AG10803 (cell line): ENCODE measurements at places on chromosomes 2 and 18.

GRCh38 chr18:79989195-79989497, 783 bp upstream of the TXNL4A start:
- no peak for DNase-seq

GRCh38 chr2:109615637-109616144, 1.5 kb downstream of the SOWAHC start:
- DNase-seq, result no peak

GRCh38 chr2:143300536-143300935, 171.3 kb downstream of the ARHGAP15 start:
- DNase-seq, result peak; percentile 2

DNA sequence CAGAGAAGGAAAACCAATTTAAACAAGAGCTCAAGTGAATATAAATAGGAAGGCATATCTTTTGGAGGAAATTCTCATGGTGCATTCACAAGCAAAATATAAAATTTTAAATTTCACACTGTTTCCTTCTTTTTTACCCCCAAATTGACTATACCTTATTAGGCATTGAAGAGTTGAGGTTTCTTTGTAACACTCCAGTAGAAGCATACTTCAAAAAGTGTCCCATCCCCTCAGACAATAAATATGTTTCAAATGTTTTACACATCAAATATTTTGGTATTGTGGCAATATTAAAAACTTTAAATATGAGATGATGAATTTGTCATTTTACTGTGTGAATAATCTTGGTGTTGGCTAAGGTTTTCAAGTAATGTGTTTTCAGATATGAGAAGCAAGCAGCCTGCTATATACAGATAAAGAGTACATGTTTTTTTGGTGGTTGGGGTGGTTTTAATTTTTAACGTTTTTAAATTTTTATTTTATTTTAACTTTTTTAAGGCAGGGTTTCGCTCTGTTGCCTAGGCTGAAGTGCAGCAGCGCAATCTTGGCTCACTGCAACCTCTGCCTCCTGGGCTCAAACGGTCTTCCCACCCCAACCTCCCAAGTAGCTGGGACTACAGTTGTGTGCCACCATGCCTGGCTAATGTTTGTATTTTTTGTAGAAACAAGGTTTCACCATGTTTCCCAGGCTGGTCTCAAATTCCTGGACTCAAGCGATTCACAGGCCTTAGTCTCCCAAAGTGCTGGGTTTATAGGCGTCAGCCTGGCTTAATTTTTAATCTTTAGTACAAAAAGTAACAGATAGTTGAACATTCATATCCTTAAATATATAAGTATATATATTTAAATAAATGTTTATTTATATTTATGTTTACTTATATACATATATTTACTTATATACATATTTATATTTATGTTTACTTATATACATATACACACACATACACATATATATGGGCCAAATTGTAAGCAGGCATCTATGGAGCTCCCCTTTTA, 36.5 kb upstream of the DLX1 start:
- no peak for DNase-seq

GRCh38 chr2:238787501-238787900, 60.4 kb upstream of the TWIST2 start:
- DNase-seq, result peak; percentile 63

DNA sequence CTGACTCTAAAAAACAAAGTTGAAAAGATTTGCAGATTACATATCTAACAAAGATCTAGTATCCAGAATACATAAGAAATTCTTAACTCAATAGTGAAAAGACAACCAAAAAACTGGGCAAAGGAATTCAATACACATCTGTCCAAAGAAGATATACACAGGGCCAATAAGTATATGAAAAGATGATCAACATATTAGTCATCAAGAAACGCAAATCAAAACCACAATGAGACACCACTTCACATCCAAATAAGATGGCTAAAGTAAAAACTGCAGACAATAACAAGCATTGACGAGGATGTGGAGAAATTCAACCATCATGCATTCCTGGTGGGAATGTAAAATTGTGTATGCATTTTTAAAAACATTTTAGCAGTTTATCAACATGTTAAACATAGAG, 256.0 kb downstream of the EIPR1 start:
- DNase-seq, result no peak

DNA sequence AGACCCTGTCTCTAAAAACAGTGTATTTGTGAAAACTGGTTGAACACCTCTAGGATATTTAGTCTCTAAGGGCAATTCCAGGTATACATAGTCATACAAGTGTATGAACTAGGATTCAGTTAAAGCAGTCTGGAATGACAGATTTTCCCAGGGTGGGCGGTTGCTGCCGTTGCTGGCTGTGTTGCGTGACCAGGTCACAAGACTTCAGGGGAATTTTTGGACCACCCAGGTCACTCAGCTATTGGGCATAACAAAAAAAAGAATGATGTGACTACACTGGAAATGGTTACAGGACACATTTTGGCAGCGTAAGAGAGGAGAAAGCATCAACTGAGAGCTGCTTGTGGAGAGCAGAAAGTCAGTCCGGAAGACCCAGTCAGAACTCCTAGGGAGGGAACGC, 58.0 kb upstream of the ZBTB7C start:
- DNase-seq, result no peak
